Muscle of back (tissue), 13 donors: ENCODE measurements at places on chromosomes 2 and 18.

DNA sequence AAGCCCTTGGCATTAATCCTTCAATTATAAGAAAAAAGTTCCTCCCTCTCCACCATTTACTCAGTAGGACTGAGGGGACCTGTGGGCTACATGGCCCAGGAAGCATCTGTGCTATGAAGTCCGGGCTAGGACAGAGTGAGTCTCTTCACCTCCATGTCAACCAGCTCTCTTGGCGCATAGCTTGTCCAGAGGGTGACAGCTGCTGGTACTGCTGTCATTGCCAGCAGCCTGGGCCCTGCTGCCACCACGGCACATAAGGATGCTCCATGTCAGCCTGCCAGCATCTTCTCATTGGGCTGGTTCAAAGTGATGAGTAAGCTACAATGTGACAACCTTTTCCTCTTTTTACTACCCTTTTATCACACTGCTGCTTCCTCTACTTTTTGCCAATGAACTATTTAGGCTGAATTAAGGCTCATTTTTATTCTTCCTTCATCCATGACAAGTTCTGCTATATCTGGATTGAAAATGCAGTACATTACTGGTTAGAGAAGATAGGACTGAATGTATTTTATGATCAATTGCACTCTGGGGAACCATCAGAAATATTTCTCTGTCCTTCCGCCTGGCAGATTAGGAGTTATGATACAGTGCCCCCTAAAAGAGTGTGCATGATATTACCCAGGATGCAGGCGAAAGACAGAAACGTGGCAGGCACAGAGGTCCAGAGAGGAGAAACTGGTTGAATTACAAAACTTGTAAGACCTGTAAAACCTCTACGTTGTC, 258.9 kb upstream of the TNP1 start:
- no peak for DNase-seq

GRCh38 chr2:168559187-168559586, 103.1 kb downstream of the CERS6 start:
- no peak for DNase-seq

DNA sequence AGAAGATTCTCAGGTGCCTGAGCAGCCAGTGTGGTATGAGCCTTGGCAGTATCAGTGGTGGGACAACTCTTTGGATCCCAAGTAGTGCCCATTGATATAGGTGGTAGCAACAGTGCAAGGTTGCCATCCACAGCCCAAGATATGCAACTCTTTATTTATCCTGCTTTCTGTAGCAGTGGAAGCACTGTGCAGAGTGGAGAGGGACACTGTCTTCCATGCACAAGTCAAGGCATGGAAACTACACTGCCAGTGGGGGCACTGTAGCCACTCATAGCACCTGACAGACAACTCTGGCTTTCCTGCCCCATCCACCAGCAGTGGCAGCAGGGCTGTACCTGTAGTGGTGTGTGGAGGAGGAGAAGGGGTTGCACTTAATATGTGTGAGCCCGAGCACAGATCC, 409.6 kb upstream of the TMEFF2 start:
- no peak for DNase-seq

GRCh38 chr2:21441442-21441841, 317.7 kb downstream of the TDRD15 start:
- no peak for DNase-seq

- DNase-seq = peak; percentile 87
These were observed 161.8 kb downstream of the PRKCE start for GRCh38 chr2:45813003-45813941.
